ENCODE measurements at places on chromosomes 16 and 17. TPM values are rescaled to one million over a fixed set of nuclear protein-coding genes. Genes with fewer than 3 reads are reported as not detected.

- no peak for DNase-seq
These were observed 17.8 kb downstream of the USP31 start for GRCh38 chr16:23131436-23131835.

DNA sequence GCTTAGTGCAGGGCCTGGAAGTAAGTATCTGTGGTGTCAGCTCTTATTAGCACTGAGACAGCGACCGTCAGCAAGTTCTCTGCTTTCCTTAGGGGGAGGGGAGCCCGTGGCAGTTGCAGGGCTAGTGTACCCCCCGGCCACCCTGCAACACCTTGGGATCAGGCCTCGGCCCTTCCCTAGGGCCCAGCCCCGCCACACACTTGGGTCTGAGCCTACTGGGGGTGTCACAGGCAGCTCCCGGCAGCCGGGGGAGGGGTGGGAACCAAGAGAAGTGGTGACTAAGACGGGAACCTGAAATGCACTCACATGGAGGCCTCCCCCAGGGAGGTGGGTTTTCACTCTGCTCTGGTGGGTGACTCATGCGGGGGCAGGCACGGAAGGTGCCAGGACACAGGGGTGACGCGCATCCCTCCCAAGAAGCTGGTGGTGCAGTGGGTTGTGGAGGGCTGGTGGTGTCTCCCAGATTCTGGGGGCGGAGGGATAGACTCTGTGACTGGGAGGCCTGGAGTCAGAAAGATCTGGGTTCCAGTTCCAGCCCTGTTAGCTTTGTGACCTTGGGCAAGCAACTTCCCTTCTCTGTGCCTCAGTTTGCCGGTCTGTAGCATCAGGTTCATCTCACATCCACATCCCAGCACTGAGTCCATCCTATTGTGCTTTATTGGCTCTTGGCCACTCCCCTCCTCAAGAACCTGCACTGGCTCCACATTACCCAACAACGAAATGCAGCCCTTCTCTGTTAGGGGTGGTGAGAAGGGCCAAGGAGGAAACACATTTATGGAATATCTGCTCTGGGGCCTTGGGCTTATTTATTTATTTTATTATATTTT, 44.5 kb downstream of the LAT start:
- DNase-seq, result peak; percentile 64

DNA sequence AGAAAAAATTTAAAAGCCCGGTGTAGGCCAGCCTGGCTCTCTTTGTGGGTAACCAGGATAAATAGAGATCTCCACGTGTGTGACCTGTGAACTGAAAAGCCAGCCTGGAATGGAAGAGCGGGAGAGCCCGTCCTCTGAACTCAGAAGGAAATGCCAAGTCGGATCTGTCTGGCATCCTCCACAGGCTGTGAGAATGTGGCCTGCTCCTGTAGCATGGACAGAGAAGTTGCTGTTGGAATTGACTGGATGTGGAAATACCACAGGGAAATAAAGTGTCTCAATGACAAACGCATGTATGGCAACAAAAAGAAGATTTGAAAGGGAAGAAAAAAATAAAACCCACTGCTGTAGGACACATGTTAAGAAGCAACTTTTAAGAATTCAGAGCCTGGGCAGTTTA, 6.7 kb downstream of the KLHL36 start:
- no peak for DNase-seq

DNA sequence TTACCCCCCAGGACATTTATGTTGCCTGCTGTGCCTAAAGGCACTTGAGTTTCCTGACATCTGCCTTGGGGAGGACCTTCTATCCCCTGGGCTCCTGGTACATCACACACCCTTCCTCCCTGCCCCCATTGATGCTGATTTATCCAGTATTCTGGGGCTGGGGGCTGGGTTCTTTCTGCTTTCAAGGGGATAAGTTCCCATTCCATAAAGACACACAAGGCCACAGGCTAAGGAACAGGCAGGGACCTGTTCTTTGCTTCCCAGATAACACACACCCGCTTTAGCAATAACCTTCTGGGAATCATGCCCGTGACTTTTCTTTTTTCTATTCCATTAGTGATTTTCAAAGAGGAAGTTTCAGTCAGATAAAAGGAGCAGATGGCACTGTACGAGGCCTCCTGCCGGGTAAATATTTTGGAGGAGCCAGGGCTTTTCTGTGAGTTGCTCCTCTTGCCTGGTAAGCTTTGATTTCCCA, 30.6 kb downstream of the CHD9 start:
- no peak for DNase-seq

- no peak for DNase-seq
These were observed 556.1 kb downstream of the WWOX start for GRCh38 chr16:78655331-78656113.

GRCh38 chr17:39597372-39598046, 10.2 kb downstream of the NEUROD2 start:
- no peak for DNase-seq

- no peak for DNase-seq
These were observed 9.0 kb downstream of the NOG start for GRCh38 chr17:56602292-56603130.

GRCh38 chr17:6305613-6306360, 129.1 kb downstream of the AIPL1 start:
- DNase-seq, result no peak

GRCh38 chr16:88634141-88634993, 4.0 kb upstream of the IL17C start:
- DNase-seq, result no peak

DNA sequence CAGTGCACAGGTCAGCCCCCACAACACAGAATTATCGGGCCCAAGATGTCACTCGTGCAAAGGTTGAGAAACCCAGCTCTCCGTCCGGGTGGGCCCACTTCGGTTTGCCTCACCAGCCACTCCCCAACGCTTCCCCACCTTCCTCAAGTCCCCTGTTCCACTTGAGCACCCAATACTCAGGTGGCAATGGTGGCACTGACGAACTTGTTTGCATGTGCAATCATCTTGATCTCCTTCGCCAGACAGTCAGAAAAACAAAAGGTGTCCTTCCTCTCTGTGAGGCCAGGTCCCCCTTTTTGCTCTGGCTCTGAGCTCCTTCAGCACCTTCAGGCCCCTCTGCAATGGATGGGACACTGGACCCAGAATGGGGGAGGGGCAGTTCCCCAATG, 3.7 kb downstream of the GGA2 start:
- DNase-seq, result no peak

GRCh38 chr17:36913132-36913531, 24.1 kb upstream of the LHX1 start:
- no peak for DNase-seq

- no peak for DNase-seq
These were observed 16.0 kb downstream of the CCL16 start for GRCh38 chr17:35965272-35965671.

The ITGA2B gene
- total RNA-seq, result 0.45 TPM

DNA sequence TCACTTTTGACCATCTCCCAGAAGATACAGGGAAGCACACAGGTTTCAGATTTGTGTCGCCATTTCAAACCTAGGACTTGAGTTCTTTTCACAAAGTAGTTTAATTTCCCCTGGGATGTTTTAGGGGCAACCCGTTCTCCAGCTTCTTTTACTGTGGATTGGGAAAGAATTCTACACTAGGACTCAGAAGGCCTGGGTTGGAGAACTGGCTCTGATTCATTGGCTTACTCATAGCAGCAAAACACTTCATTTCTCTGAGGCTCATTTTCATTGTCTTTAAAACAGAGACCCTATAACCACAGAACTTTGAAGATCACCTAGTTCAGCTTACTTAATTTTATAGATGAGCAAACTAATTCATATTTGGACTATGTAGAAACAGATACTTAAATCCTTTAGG, 175.9 kb upstream of the SALL1 start:
- DNase-seq, result no peak
